ENCODE measurements at places on chromosomes 4 and X.

DNA sequence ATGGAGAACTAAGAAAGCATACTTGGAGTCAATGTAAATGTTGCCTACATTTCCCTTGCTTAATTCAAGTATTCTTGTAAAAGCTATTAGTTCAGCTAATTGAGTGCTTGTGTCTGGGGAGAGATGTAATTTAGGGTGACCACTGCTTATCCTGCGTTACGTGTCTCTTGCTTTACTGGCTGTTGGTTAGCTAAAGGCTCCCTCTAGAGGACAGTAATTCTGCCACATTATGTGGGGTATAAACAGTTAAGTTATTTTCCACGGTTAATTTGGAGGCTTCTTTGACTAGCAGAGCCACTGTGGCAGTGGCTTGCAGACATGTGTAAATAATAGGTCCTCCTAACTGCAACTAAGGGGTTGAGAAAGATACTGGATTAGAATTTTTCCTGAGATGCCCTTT is 25.3 kb upstream of the NAF1 start:
- no peak for DNase-seq

GRCh38 chr4:65170768-65171514 is 499.3 kb downstream of the EPHA5 start:
- no peak for DNase-seq

GRCh38 chrX:101370888-101371504 is 15.0 kb downstream of the BTK start:
- no peak for DNase-seq

GRCh38 chrX:111123606-111124179 is 27.7 kb downstream of the PAK3 start:
- no peak for DNase-seq

DNA sequence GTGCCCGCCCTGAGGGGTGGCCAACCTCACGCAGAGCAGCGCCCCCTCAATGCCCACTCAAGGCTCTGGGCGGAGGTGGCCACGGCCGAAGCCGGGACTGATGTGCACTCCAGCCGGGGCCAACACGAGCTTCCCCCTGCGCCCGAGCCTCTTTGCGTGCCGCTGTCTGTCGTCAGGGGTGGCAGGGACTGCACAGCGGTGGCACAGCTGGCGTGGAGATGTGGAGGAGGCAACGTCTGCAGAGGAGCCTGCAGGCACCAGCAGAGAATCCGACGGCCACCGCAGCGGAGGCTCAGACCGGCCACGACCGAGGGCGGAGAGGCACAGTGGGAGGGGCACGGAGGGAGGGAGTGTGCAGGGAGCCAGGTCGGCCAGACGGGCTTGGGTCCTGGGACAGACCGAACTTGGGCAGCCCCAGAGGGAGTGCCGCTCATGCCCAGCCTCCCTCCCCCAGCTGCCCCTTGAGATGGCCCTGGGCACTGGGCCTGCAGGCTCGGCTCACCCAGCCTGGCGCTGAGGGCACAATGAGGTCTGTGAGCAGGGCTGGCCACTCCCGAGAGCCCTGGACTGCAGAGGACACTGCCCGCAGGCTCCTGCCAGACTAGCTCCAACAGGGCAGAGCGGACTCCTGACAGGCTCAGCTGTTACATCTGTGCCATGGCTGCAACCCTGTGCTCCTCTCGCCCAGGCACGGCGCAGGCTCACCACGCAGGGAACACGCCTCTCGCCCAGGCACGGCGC is 46.5 kb upstream of the CPLX1 start:
- DNase-seq, result no peak

DNA sequence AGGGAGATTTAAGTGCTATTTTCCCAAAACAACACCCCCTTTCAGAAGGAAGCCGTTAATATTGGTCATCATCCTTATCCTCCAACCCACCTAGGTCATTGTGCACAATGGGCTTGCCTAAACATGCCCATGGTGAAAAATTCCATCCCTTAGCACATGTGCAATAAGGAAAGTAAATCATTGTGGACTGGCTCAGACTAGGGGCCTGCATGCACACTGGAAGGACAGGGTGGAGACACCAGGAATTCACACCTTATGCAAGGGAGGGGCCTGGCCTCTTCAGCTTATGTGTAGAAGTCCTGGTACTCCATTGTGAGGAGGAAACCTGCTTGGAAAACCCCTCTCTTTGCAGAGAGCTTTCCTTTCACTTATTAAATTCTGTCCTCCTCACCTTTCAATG is 311.4 kb upstream of the NDST4 start:
- DNase-seq, result no peak

DNA sequence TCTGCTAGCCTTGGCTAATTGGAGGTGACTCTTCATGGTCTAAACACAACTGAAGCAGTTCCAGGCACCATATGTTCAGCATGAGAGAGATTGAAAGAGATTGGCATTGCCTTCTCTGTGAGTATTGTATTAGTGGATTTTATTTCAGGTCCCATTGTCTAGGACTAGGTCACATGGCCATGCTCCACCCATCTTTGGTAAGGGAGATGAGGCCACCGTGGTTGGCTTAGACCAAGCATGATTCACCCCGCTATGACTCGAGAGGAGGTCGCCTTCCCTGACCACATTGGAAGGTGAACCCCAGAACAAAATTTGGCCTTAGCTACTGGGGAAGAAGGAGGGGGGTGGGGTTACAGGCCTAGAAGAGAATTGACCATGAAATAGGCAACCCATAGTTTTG is 109.9 kb upstream of the BCOR start:
- DNase-seq, result no peak

- DNase-seq, result no peak
Observed at GRCh38 chr4:66572949-66573348, 902.7 kb upstream of the EPHA5 start.

- DNase-seq, result no peak
Observed at GRCh38 chr4:528296-528695, 29.3 kb downstream of the PIGG start.

GRCh38 chr4:8754634-8755589 is 116.7 kb downstream of the HMX1 start:
- DNase-seq, result no peak

DNA sequence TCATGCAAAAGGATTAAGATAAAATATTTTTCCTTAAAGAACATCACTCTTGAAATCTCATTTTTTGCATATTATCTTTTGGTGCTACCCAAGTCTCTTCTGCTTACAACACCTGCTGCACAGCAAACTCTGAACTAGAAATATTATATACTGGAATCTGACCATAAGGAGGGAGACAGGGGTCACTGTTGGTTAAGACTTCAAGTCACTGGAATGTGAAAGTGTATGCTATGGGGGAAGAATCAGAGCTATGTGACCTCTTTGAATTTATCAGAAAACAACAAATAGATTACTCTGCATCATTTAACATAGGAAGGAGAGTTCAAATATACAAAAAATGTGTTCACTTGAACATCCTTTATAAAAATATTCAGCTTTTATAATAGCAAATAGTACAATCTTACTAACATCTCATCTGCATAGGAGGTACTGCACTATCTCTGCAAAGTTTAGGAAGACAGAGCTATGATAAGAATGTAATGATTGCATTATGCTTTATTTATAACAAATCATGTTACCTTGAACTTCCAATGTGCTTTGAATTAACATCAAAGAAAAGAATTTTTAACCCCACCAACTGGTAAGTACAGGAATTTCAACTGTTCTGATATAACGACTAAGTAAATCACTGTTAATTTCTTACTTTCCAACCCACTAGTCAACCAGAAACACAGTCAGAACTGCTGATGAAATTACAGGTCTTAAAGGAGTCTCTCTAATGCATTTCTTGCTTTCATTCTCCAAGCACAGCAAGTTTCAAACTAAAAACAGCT is 69.8 kb downstream of the ZNF827 start:
- no peak for DNase-seq

DNA sequence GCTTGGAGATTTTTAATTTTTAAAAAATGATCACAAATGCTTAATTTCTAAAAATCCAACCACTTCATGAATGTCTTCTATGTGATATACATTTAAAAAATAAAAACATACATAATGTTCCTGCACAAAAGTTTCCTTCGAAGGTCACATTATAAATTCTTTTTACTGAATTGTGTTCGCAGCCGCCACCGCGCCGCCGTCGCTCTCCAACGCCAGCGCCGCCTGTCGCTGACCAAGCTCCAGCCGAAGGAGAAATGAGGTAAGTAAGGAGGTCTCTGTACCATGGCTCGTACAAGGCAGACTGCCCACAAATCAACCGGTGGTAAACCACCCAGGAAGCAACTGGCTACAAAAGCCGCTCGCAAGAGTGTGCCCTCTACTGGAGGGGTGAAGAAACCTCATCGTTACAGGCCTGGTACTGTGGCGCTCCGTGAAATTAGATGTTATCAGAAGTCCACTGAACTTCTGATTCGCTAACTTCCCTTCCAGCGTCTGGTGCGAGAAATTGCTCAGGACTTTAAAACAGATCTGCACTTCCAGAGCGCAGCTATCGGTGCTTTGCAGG is 48.8 kb upstream of the NEUROG2 start:
- DNase-seq, result no peak

GRCh38 chr4:124431653-124432192 is 280.8 kb downstream of the ANKRD50 start:
- no peak for DNase-seq

DNA sequence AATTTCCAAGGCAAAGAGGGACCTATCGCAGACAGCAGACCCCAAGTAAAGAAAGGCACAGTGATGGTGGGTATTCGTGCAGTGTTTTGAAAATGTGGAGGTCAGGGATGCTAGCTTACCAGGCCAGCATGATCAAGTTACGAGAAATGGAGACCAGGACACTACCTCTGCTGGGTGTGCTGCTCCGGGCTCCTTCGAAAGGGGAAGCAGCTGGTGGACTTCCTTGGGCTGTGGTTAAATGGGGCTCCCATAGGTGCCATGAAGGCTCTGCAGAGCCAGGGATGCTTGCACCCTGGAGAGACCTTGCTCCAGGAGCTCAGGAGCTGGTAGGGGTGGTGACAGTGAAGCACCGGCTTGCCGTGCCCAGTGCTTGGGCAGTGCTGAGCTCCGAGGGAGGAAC is 68.8 kb downstream of the TBL1X start:
- DNase-seq, result no peak

GRCh38 chr4:173243321-173243720 is 74.7 kb downstream of the GALNT7 start:
- no peak for DNase-seq

DNA sequence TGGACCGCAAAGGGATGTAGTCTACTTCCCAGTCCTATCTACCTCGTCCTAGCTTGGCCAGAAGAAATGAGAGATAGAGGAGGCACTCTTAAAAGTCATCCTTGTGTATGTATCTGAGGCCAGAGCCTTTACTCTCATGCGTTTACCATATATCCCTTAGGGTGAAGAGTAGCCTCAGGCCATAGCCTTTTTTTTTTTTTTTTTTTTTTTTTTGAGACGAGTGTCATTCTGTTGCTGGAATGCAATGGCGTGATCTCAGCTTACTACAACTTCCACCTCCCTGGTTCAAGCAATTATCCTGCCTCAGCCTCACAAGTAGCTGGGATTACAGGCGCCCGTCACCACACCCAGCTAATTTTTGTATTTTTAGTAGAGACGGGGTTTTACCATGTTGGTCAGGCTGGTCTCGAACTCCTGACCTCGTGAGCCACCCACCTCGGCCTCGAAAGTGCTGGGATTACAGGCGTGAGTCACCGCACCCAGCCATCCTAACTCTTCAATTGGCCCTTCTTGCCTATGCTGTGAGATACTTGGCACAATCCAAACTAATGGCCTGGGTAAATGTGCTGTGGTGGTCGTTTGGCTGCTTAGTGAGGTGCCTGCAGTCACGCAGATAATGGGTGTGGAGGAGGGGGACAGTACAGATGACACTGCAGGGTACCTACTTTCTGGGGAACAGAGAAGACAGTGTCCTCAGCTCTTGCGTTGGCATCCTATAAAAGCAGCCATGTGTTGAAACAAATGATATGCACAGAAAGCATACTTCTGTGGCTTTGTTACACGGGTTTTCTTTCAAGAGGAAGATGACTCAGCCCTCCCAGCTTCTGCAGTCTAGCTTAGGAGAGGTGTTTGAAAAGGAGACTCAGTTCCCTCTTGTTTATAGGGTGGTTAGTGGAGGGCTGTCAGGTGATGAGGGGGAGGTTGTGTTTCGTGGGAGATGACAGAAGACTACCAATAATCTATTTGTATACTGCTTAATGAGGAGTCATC is 10.4 kb upstream of the DGAT2L6 start:
- no peak for DNase-seq

DNA sequence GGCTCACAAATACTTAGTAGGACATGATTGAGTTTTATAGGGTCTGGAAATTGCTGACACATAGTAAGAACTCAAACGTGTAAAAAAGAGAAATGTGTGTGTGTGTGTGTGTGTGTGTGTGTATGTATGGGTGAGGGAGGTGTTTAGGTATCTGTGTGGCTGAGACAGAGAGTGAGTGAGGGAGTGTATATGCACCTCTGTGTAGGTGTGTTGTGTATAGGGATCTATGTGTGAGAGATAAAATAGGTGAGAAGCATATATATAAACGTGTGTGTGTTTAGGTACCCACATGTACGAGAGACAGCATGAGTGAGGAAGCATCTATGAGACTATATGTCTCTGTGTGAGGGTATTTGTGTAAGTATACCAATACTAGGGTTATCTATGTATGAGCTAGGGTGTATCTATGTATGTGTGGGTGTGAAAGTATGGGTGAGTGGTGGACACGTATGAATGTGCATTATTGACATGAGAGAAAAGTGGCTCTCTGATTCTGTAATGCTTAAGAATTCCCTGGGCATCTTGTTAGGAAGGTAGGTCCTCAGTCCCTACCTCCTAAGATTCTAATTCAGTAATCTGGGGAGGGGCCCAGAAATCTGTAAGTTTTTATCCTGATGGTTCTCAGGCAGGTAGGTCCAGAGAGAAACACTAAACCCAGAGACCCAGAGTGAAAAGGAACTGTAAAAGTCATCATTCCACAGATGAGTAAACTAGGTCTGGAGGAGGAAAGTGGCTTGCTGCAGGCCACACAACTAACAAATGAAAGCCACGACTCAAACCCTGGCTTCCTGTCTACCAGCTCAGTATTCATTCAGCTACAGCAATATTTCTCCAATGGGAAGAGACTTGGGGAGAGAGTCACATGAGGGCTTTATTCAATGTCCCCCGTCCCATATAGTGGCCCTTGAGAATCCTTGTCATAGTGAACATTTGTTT is 237.0 kb downstream of the IDS start:
- no peak for DNase-seq

DNA sequence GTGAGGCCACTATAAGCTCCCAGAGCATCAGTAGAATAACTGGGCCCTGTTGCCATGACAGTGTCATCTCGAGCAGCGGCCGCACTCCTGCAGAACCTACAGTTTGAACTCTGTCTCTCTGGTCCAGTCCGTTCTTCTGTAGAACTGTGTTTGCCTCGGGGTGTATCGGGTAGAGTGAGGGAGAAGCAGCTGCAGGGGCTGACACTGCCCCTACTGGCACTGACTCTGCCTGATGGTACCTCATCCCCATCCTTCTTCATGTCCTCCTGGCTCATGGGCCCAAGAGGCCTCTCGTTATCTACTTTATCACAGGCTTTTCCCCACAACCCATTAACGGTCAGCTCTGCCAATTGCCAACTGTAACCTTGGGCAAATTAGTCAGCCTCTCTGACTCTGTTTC is 96.5 kb downstream of the NPNT start:
- no peak for DNase-seq

- no peak for DNase-seq
Observed at GRCh38 chrX:68490644-68491043, 8.2 kb upstream of the YIPF6 start.

All from stimulated activated CD8-positive, alpha-beta memory T cell treated with anti-CD3 and anti-CD28 coated beads, Interleukin-2, amount 100 ng/mL, for 1 hour (primary cell).